ENCODE measurements at places on chromosomes 4 and X.

GRCh38 chr4:83040269-83040668 is 5.3 kb downstream of the COPS4 start:
- DNase-seq, result no peak

DNA sequence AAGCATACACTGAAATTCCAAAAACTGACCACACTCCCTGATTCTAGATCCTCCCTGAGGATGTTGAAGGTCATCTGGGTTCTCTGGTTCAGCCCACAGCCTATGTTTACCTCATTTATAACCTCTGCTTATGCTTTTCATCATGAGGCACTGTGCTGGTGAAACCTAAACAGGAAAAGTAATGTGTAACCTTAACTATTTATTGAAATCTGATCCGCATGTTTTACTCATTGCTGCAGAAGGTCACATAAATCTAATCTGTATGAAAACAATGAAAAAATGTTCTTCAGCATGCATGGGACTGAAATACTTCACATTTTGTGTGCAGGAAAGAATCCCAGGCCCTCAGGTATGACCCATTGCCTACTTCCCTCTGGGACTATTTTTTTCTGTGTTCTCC is 30.3 kb downstream of the UCHL1 start:
- DNase-seq, result no peak

GRCh38 chr4:121377076-121377475 is 3.7 kb downstream of the QRFPR start:
- DNase-seq, result no peak

- peak; percentile 4 for DNase-seq
Observed at GRCh38 chrX:12894074-12895030, 12.1 kb upstream of the TLR8 start.

GRCh38 chrX:40727581-40728252 is 7.6 kb downstream of the MED14 start:
- no peak for DNase-seq

GRCh38 chr4:90648791-90649190 is 521.6 kb downstream of the CCSER1 start:
- DNase-seq, result no peak

DNA sequence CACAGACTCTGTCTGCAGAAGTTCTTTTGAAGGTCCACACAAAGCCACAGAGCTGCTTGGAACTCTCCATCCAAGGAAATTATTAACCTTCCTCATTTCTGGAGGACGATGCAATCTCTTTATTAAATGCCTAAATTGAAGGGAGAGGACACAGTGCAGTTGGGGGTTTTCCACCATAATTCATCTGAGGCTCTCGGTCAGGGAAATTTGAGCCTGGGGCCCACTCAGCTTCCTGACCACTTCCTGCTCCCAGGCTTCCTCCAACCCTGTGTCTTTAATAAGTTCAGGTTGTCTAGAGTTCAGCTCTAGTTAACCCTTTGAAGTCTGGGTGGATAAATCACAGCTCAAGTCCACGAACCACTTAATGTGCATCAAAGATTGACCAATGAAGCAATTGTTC is 58.5 kb downstream of the PRPS1 start:
- DNase-seq, result peak; percentile 37

DNA sequence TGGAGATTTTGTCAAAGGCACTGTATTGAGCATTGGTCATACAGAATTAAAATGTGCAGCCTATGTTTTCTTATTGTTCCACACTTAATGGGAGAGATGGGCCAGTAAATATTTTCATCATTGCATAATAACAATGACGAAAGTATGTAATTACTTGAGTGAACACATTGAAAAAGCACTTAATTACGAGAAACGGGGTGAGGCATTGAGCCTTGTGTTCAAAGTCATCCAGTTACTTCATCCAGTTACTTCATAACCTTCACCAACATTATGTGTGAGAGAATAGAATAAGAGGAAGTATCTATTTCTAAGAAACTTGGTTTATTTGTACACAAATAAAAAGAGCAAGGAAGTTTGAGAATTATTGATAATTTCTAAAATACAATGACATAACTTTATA is 1427.0 kb downstream of the ADGRL3 start:
- DNase-seq, result no peak

- DNase-seq, result no peak
Observed at GRCh38 chr4:139609647-139610046, 53.6 kb upstream of the SETD7 start.

DNA sequence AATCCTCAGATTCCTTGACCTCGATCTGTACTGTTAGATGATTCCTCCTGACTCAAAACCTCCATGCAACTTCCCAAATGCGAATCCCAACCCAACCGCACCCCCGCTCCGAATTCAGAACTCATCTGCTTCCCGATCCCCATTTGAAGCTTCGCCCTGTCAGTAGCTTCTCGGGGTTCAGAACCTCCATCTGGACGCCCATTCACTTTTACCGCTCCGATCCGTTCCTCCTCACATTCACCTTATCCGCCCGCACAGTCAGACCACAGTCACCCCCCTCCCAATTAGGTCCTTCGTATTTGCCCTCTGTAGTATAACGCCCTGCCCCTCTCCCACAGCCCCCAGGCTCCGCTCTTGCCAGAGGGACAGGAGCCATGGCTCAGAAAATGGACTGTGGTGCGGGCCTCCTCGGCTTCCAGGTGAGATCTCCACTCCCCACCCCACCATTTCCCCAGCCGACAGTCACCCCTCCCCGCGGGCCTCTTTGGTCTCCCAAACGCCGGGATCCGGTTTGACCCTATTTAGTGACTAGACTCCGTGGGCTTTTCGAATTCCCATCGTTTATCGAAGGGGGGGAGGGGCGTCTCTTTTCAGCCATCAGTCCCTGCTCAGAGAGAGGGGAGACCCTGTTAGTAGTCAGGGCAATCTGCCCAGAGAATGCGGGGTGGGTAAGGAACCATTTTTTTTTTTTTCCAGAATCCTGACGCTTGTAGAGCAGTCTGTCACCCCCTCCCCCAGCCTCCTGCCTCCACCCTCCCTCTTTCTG is 691 bp downstream of the MAGED1 start:
- no peak for DNase-seq

- DNase-seq, result no peak
Observed at GRCh38 chr4:128684016-128684415, 125.5 kb upstream of the JADE1 start.

DNA sequence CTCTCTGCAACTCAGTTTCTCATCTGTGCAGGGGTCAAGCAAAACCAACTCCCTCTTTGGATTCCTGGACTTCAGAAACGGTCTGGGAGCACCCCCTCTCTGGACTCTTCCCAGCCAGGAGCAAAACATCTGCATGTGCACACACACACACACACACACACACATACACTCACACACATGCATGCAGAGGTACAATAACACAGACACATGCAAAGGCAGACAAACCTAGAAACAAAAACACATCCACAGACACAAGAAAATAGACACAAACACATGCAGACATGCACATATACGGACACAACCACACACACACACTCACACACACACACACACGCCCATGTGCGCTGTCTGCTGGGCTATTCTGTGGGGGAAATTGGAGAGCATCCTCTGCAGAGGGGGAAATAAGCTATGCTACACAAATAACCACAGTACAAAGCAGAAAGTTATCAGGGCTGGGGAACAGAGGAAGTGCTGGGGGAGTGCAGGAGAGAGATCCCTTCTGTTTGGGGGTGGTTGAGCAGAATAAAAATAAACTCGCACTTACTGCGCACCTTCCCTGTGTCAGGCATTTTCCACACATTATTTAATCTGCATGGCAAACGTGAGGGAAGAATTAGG is 19.9 kb downstream of the IQSEC2 start:
- DNase-seq, result no peak

GRCh38 chr4:108959491-108959890 is 196.6 kb upstream of the ETNPPL start:
- DNase-seq, result no peak

DNA sequence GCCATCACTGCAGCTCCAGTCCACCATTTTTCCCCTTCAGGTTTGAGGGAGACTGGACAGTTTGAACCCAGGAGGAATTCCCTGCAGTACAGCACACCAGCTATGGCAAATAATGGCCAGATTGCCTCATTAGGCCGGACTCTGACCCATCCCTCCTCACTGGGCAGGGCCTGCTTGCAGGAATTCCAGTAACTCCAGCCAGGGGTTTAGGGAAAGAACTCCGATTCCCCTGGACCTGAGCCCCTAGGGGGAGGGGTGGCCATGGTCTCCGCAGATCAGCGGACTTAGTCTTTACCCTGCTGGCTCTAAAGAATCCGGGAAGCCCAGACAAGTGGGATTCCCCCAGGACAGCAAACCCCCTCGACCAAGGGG is 342.8 kb downstream of the DMD start:
- DNase-seq, result no peak

DNA sequence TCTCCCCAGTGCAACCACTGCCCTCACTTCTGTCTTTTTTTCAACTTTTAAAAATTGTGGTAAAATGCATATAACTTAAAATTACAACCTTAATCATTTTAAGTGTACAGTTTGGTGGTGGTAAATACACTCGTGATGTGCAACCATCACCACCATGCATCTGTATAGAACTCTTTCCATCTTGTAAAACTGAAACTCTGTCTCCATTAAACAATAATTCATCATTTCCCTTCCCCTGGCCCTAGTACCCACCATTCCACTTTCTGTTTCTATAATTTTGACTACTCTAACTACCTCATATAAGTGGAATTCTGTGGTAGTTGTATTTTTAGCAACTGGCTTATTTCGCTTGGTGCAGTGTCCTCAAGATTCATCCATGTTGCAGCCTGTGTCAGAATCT is 6.8 kb upstream of the CTBP1 start:
- DNase-seq, result no peak

DNA sequence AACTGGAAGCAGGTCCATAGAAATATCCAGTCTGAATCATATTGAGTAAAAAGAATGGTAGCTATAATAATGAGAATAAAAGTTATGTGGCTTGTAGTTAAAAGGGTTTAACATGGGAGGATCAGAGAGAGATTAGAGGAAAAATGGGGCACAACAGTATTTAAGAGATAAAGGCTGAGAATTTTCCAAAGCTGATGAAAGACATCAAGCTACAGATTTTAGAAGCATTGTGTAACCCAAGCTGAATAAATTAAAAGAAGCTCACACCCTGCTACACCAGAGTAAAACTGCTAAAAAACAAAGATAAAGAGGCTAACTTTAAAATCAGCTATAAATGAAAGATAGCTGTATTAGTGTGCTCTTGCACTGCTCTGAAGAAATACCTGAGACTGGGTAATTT is 94.2 kb downstream of the AASDH start:
- no peak for DNase-seq

GRCh38 chrX:134603806-134604700 is 54.2 kb downstream of the PLAC1 start:
- DNase-seq, result no peak

DNA sequence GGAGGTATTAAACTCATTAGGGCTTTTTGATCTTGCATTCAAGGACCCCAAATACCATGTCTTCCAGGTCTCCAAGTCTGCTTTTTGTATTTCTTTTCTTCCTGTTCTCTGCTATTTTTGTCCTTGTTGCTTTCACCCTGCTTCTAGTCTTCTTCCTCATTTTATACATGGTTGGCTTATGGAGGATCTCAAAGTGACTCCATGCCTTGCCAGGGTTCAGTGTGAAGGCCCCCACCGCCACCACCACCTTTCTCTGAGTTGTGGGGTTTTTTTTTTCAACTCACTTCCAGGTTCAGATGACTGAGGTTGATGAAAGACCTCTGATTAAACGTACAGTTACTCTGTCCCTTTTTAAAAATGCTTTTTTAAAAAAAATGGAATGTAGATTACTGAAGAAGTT is 96.3 kb downstream of the MAML3 start:
- peak; percentile 59 for DNase-seq

DNA sequence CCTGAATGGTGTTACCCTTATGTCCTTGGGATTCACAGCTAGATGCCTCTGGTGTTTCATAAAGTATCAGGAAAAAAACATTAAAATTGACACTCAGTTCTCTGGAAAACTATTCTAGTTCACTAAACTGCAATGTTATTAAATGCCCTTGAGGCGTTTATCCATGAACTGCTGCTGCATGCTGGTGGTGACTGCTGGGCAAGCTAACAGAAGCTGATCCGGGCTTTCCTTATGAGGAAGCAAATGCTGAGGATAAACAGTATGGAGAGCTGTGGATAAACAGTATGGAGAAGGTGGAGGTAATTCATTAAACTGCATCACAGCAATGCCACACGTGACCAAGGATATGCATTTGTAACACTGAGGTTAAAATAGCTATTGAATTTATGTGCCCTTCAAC is 227.0 kb downstream of the NR3C2 start:
- no peak for DNase-seq

DNA sequence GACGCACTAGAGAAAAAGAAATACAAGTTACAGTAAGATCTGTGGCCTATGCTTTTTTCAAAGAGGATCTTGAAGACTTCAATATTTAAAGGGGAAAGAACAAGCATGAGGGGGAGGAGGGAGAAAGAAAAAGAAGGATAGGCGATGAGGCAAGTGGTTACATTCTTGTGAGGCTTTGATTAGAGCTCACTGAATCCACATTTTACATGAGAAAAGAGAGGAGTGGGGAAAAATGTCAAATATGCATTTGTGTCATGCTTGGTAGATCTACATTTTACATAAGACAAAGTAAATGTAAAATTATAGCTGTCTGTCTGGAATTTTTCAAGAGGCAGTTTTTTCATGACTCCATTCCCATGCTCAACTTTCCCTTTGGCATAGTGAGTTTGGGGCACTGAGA is 965.9 kb downstream of the FSTL5 start:
- no peak for DNase-seq

- DNase-seq, result peak; percentile 49
Observed at GRCh38 chr4:112523764-112524505, 8.0 kb upstream of the NEUROG2 start.

GRCh38 chr4:89270792-89271191 is 36.8 kb downstream of the GPRIN3 start:
- no peak for DNase-seq

- no peak for DNase-seq
Observed at GRCh38 chr4:5052204-5052702, 973 bp downstream of the STK32B start.

DNA sequence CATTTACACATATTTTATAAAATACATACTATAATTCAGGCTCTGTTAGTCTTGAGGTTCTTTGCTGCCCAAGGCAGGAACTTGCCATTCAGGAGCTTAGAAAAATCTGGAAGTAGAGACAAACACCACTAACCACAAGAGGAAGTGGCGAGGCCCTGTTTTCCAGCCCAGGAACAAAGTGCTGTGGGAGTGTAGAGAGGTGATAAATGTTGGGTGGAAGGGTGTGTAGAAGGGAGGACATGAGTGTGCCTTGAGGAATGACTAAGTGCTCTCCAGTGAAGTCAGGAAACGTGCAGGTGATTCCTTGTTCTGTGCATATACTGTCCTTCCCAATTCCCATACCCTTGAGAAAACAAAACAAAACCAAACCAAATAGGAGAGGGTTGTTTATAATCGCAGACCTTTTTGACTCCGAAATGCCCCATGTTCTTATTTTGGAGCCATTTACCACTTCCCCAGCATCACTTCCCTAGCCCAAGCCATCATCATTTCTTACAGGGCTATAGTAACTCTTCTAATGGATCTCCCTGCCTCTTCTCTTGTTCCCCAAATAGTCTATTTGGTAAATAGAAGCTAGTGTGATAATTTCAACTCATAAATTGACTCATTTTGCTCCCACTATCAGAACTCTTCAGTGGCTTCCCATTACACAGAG is 83.2 kb downstream of the GPAT3 start:
- DNase-seq, result peak; percentile 91
